ENCODE measurements at places on chromosomes 4 and X.

- DNase-seq: no peak
Measured at GRCh38 chrX:16807548-16807947, 21.3 kb downstream of the TXLNG start.

DNA sequence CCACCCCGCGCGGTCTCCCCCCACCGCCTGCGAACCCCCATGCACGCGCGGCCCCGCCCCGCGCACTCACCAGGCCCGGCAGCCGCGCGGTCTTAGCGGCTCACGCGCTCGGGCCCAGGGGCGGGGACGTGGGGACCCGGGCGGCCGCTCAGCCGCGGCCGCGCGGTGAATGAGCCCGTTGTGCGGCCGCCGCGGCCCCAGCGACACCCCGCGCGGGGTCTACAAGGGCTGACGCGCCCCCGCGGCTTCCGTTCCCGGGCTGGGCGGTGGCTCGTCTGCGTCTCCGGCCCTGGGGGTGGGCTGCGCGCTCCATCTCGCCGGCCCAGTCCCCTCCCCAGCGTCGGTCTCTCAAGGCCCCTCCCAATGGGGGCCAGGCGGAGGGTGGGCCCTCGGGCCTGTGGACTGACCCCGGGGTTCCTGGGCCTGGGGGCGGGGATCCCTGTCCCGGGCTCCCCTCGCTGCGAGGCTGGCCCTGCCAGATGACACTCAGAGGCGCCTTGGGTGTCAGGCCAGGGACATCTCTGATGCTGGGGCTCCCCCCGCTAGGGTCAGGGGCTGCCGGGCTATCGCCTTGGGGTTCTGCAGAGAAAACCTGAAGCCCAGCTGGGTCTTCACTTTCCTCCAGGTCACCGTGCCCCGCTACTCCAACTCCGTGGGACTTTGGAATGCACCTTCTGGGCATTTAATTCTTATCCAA is 4.3 kb upstream of the SLC26A1 start:
- DNase-seq: peak; percentile 37

DNA sequence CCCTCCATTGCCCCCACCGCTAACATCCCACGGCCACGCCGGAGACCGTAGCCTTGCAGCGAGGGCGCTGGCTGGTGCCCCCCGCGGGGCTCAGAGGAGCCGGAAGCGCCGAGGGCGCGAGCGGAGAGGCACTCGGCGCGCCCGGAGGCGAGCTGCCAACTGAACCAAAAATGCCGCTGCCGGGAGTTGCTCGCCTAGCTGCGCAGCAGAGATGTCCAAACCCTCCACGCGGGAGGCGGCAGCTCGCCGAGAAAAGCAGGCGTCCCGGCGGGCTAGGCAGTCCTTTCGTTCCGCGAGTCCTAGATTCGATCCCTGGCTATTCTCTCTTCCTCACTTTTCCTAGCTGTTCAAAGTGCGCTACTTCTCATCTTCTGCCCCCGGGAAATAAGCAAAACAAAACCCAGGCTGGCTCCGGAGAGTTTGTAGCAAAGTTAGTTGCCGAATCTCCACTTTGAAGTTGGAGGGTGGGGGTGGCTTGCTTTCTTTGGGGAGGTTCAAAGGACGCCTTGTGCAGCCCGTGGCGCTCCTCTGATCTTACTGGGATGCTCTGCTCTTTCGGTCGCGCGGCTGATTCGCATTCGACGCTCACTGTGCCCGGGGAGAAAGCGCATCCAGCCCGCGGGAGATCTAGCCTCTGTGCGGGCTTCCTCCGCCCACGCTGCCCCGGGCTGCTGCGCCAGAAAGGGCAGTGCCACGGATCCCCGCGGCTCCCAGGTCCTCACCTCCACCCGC is 723 bp downstream of the NKX6-1 start:
- DNase-seq: no peak

- no peak for DNase-seq
Measured at GRCh38 chr4:46370531-46370930, 19.4 kb downstream of the GABRA2 start.

DNA sequence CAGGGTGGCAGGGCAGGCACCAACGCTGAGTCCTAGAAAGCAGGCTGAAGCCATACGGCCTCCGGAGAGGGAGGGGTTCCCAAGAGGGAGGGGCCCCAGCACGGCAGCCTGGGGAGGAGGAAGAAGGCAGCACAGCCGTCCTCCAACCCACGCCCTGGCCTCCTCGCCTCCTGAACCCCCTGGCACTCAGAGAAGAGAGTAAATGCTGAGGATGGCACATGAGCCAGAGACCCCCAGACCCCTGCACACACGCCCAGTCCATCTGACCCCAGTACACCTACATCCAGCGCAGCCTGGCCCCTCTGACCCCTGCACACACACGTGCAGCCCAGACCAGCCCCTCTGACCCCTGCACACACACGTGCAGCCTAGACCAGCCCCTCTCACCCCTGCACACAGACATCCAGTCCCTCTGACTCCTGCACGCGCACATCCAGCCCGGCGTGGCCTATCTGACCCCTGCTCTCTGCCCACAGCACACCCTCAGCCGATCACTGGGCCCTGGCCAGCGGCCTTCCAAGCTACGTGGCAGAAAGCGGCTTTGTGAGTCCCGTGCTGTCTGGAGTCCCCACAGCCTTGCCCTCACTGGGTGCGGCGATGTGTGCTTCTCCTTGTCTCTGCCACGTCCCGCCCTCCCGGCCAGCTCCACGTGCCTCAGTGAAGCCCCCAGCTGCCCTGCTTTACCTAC is 18.5 kb downstream of the ATP5ME start:
- DNase-seq: no peak

- no peak for DNase-seq
Measured at GRCh38 chr4:73847526-73848182, 5.4 kb upstream of the PF4V1 start.

- DNase-seq: no peak
Measured at GRCh38 chrX:45992402-45993123, 552.7 kb downstream of the ZNF674 start.
